ENCODE measurements at places on chromosomes 12 and 14.

DNA sequence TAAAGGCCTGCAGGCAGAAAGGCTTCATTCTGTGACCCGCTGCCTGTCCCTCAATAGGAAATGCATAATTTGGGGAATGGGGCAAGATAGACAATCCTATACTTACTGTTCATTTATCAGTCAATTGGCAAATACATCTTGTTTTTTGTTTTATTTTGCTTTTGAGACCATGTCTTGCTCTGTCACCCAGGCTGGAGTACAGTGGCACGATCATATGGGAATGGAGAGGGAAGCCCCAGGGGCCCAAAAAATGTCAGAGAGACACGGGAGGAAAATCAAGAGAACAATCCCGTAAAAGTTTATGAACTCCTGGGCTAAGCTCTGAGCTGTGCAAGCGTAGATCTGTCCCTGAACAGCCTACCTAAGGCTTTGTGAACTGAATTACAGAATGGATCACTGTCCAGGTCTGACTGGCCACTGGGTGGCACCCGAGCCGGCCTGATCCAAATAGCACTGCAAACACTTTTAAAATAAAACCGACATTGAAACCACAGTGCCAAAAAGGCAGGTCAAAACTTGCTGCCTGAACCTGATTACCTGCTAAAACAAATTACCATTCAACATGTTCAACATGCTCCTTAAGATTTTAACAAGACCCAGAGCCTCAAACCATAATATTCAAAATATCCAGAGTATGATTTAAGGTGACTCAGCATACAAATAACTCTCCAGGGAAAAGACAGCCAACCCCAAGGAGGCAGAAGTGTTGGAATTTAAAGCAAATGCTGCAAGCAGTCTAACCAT, 11.8 kb downstream of the COPS7A start:
- no peak for DNase-seq

GRCh38 chr12:127230843-127231260, 1036.1 kb upstream of the TMEM132C start:
- DNase-seq: no peak

- no peak for DNase-seq
Measured at GRCh38 chr14:66206554-66206953, 279.6 kb upstream of the CCDC196 start.

DNA sequence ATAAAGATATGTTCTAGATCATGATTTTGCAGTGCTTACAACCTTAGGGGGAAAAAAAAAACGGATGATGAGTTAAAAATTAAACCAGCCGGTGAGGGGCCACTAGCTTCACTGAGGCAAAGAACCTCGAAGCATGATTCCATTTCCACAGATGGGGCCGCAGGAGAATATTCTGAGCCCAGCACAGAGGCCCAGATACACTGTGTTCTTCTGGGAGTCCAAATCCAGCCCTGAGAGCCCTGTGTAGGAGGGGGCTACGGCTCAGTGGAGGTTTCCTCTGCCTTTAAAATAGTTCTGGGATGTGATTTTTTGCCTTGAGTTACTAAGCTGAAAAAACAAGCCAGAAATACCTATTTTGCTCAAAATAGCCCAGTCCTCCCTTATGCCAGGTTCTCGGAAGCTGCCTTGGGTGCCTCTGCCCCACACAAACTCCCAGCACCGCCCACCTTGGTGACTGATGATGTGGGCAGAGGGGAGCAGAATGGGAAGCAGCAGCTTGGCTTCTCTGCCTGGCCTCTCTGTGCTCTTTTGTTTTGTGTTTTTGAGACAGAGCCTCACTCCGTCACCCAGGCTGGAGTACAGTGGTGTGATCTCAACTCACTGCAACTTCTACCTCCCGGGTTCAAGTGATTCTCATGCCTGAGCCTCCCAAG, 105.4 kb upstream of the BCL2L14 start:
- no peak for DNase-seq

DNA sequence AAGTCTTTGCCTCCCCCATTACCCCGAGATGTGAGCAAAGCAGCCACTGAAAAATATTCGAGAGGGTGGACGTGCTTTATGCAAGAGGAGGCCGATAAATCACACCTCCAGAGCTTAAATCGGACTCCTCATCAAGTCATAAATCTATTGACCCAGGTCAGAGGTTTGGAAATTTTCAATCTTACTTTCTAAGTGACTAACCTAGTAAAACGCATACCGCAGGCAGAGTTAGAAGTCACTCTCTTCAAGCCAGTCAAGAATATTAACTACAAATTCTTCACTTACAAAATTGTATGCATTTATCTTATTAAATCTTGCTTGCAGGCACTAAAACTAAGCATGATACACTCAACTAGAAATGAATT, 34.9 kb downstream of the GPHB5 start:
- no peak for DNase-seq

- DNase-seq: no peak
Measured at GRCh38 chr12:5194306-5194705, 150.6 kb downstream of the KCNA5 start.

DNA sequence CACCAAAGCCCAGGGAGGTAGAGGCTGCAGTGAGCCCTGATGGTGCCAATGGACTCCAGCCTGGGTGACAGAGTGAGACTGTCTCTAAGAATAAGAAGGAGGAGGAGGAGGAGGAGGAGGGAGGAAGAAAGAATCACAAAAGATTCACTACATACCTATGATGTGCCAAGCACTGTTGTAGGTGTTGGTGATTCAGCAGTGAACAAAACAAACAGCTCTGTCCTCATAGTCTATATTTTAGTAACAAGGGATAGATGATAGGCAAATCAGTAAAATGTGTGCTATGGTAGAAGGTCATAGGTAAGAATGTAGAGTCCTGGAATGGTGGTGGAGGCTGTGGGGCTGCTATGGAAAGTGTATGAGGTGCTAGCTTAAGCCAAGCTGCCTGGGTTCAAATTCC, 18.0 kb upstream of the ABHD12B start:
- DNase-seq: no peak

- DNase-seq: no peak
Measured at GRCh38 chr12:116376354-116377193, 99.1 kb upstream of the MED13L start.

DNA sequence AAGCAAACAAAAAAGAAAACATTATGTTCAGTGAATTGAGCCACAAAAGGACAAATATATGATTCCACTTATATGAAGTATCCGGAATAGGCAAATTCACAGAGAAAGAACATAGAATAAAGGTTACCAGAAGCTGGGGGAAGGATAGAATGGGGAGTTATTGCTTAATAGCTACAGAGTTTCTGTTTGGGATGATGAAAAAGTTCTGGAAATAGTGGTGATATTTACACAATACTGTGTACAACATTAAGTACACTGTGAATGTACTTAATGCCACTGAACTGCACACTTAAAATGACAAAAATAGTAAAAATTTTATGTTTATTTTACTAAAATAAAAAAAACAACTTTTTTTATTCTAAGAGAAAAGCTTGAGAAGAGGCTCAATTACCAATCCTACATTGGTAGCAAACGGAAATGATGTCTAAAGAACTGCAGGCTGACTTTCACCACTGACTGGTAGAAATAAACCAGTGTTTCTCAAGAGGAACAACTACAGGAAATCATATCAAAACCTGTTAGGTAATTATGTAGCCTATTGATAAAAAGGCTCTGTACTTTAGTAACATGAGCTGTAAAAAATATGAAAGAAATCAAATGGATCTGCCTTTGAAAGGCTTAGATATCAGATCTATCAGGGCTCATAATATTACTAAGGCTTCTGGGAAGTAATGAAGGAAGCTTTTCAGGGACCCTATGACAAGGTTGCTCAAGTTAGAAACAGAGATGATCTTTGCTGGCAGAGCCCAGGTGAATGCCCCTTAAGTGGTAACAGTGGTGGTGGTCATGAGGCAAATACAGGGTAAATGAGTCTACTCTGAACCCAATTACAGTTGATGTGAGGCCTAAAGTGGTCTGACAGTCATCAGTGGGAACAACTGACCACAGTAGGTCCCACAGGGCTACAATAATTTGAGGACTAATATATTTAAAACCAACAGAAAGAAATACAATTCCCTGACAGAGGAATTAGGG, 41.3 kb downstream of the BAZ1A start:
- no peak for DNase-seq

GRCh38 chr12:45388545-45388944, 172.7 kb downstream of the ANO6 start:
- no peak for DNase-seq

GRCh38 chr12:72015895-72016294, 77.2 kb downstream of the TPH2 start:
- DNase-seq: no peak

DNA sequence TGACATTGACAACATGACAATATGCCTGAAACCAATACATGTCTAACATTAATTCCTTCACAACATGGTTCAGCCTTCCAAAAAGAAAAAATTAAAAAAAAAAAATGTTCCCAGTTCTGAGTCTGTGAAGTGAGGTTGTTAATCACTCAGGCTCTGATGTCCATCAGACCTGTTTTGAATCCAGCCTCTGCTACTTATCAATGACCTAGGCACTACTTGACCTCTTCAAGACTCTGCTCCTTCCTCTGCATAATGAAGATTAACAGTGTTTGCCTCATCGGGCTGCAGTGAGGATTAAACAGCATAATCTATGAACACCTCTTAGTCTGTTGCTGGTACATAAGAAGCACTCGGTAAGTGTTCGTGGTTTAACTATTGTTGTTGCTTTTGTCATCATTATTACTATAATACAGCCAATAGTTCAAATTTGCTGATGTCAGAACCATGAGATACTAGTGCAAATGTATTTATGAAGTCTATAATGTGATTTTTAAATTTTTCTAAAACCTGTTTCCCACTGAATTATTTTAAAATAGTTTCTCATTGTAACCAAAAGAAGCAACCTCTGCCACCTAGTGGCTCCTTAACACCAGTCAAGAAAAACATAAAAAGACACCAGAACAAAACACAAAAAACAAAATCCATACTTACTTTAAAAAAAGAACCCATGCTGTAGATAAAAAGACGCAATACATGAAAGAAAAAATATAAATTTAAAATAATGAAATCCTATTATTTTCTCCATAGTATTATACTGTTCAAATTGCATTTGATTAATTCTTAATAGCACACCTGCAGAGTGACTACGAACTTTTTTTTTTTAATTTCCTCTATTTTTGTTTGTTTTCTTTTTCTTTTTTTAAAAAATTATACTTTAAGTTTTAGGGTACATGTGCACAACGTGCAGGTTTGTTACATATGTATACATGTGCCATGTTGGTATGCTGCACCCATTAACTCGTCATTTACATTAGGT, 20.3 kb upstream of the TMX1 start:
- DNase-seq: no peak

- DNase-seq: no peak
Measured at GRCh38 chr12:14403711-14404196, 38.3 kb downstream of the ATF7IP start.

DNA sequence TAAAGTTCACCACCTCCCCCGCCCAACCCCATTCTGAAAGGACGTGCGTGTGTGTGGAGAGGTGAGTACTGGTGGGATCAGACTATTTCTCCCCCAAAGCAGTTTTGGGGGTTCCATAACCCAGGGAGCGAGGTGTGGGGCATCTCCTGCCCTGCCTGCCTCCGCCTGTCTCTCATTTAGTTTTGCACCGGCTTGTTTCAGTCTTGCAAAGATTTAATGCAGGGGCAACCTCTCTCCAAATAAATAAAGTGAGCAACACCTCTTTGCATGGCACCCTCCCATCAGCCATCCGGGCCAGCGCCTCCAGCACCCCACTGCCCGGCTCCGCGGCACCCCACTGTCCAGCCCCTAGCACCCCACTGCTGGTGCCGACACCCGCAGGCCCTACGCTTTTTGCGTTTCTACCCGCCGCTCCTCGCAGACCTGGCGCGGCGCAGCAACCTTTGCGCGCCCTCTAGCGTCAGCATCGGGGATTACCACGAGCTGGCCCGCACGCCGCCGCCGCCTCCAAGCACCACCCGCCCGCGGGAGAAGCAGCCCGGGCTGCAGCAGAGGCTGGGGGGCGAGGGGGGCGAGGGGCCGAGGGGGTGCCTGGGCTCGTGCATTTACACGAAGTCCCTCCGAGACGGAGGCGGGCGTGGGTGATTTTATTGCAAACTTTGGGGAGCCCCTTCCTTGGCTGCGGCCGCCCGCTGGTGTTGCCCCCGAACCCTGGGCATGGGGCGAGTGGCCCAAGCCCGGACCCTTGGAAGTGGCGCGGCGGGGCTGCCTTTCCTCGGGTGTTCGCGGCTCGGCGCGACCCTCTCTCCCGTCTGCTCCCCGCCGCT, 55.8 kb upstream of the VRK1 start:
- DNase-seq: peak; percentile 82

DNA sequence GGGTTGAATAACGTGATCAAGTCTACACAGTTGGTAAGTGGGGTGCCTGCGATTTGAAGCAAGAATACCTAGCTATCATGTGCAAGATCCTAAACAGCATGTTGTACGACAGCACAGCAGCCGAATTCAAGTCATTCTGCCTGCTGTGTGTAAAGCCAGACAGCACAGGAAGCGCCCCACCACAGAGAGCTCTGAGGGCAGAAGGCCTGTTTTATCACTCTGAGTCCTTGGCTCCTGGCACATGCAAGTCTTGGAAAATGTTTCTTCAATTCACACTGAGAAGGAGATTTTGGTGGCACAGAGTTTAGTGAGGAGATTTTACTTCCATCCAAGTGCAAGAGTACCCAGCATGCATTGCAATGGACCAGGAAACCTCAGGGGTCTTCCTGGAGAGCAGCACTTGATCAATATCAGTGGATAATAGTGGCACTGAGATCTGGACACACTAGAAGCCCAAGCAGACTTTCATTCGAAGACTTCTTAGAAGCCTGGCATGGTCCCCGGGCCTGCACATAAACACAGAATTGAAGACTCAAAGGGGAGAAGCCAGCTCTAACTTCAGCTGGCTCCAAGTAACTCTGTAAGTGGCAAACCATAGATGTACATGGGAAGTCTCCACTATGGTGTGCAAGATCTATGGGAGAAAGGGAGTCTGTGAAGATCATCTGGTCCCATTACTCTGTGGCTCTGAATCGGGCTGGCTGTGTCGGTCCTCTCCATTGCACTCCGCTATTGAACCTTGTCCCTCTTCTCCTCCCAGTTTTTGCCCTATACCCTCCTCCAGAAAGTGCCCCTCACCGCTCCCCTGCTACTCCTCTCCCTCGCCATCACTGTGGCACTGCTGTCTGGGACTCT, 1.5 kb upstream of the KRT1 start:
- DNase-seq: no peak

DNA sequence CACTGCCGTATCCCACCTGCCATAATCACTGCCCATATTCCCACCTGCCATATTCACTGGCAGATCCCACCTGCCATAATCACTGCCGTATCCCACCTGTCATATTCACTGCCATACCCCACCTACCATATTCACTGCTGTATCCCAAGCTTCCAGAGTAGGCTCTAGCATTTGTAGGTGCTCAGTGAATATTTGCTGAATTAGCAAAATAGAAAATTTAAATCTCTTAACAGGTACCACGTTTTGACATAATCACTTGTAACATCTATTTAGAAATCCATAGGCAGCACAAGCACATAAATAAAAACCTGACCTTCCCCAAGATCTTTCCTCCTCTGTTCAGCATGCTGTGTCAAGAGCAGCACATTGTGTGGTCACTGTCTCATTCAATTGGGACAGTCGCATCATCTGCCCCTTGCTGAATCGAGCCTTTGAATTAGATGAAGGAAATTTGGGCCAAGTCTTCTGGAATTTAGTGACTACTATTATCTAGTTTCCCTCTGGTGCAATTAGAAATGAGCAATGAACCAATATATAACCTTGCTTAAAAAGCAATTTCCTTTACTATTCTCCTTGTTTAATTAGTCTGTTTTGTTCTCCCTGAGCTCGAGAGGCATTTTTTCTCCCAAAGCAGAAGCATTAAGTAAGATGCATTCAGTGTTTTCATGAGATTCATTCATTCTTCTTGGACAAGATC, 144.9 kb upstream of the FGD4 start:
- no peak for DNase-seq
